ENCODE measurements at places on chromosomes 3 and 15.

GRCh38 chr3:99638167-99638948 is at the start of gene COL8A1:
Gene COL8A1, plus strand, starts transcription at chr3:99638594. Its CDS starts 152,089 bp downstream, at chr3:99790683.
- DNase-seq = no peak

DNA sequence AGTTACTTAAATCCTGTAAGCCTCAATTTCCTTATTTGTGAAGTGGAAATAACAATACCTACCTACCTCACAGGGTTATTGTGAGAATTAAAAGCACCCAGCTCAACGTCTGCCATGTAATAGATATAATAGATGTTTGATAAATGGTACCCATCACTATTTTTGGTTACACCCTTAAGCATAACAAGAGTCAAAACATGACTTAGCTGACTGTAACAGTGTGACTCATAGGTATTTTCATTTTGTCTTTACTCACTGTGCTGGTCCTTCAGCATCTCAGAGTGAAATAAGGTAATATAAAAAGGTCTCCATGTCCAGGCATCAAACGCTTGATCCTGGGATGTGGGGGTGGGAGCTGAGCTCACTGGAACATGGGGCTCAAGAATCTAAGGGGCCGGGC is 3.1 kb downstream of the CPLX3 start:
- no peak for DNase-seq

DNA sequence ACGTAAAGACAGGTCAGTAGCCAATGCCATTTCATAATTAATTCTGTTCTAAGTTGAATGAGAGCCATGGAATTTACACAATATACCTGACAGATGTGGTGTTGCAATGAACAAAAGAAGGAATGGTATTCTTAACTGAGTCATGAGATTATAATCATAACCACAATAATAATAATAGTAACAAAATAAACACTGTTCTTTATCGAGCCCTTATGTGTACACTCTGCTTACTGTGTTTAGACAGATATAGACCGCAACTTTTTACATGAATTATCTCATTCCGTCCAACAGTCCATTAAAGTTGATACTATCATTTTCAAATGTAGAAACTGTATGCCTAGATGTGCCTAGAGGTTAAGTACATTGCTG is 28.2 kb upstream of the SCAANT1 start:
- no peak for DNase-seq

DNA sequence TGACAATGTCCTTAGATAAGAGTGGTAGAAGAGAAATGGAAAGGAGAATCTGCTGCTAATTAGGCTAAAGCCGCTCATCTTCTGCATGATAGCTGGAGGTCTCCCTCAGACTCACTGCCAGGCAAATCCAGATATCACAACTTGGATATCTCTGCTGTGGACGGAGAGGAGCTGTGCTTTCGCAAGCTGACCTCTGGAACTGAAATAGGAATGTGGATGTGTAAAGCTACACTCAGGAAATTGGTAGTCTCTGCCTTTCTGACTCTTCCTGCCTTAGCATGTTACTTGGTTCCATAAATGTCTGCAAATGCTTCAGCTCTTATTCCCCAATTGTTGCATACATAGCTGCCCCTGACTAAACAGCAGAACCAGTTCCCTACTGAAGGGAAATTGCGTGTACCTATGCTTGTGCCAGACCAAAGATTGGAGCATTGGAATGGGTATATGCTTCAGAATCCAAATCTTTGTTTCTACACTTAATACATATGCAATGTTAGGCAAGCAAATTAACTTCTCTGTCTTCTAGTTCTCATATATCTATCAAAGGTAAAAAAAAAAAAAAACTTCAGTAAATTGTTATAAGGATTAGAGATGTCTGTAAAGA is 74.7 kb upstream of the ROBO2 start:
- DNase-seq = no peak

- DNase-seq = no peak
Observed at GRCh38 chr15:24224161-24224560, 451.4 kb upstream of the NPAP1 start.

- no peak for DNase-seq
Observed at GRCh38 chr15:57343048-57343447, 33.3 kb upstream of the CGNL1 start.

DNA sequence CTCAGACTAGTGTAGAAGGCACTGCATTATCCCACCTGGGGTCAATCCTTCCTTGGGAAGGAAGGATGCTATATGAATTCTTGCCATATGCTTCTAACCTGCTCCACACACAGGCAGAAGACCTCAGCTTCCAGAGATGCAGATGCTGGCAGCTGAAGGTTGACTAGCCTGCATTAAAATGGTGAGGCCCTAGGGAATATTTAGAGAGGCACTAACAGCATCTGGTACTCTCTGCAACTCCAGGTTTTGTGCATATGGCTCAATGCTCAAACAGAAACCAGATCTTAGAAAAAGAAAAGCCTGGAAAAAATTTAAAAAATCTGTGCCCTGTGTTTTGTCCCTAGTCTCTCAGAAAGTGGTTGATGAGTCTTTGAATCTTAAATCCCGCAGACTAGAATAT is 56.0 kb upstream of the MYRIP start:
- DNase-seq = no peak

DNA sequence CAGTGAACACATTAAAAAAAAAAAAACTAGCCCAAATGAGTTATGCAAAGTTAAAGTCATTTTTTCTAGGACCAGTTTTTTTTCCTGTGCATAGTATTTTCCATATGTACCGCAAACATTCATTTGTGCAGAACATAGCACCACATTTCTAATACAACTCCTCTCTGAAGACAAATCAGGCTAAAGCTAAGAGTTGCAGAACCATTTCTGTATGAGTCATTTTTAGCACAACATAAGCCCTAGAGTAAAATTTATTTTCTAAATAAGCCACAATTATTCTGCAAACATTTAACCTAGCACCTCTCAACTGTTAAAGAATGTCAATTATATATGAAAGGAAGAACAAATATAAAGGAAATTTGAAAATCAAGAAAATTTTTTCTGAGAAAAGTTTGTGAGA is 375.8 kb downstream of the TIGIT start:
- no peak for DNase-seq

GRCh38 chr3:61157414-61157813 is 93.8 kb downstream of the FHIT start:
- no peak for DNase-seq

- no peak for DNase-seq
Observed at GRCh38 chr3:188421151-188421821, 267.3 kb downstream of the LPP start.

DNA sequence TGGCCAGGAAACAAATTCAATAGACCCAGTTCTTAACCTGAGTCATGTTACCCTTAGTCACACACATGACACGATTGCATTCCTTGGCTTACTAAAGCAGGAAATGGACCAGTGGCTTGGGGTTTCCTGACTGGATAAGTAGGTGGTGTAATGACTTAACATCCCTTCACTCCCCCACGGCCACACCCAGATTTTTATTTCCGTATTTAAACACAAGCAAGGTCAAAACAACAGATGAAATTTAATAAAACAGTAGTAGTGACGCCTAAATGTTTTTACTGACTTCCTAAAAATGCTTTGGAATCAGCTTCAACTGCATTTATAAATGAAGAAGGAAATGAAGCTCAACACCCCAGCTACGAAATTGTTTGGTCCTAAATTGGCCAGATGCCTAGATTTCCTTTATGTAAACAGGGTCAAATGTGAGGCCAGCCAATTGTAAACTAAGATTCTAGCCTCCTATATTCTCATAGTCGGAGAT is 324.3 kb downstream of the CHST2 start:
- DNase-seq = no peak

- no peak for DNase-seq
Observed at GRCh38 chr3:100590840-100591147, 18.6 kb upstream of the ADGRG7 start.

- no peak for DNase-seq
Observed at GRCh38 chr3:182886497-182886896, 93.2 kb downstream of the ATP11B start.

DNA sequence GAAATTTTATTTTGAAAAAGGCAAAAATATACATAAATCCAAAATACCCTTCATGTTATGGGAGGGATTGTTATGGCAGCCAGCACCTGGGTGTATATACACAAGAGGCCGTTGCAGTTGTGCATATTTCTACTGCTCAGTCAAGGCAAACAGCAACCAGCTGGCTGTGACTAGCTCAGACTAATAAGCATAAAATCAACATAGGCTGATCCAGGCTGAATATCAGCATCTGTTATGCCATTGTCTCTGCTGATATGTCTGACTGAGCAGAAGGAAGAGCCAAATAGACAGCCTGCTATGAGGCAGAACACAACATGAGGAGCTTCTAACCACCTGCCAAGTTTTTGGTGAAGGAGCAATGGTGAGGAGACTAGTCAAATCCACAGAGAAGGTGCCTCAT is 457.5 kb upstream of the ALCAM start:
- no peak for DNase-seq

DNA sequence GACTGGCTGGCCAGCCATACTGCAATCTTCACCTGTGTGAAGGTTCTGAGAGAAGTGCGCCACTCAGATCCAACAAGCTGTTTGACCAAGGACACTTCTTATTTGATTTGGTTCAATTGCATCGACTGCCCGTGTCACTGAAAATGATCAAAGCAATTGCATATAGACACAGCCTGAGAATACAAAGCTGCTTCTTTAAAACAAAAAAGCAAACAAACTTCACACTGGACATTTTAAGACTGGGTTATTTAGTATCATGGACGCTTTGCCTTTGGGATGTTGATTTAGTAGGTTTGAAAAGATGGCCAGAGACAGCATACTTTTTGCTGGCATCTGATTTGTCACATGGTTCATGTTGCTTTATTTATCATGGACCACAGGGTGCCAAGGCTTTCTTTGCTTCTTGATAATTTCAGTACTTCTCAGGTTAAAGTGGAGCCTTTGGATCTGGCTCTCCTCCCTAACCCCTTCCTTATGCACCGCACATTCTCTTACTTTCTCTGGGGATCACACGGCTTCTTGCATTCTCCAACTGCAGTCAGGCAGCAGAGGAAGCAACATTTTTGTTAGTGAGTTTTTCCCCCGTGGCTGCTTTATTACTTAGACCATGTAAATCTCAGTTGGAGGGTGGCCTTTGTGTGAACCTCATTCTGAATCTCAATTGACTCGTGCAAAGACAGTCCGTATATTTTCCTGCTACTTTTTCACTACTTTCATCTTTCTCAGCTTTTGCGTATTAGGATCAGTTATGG is 151.0 kb downstream of the CD47 start:
- no peak for DNase-seq

GRCh38 chr3:5165698-5166097 is 21.8 kb upstream of the EDEM1 start:
- DNase-seq = no peak

GRCh38 chr15:89652131-89652530 is 3.1 kb downstream of the KIF7 start:
- DNase-seq = no peak

DNA sequence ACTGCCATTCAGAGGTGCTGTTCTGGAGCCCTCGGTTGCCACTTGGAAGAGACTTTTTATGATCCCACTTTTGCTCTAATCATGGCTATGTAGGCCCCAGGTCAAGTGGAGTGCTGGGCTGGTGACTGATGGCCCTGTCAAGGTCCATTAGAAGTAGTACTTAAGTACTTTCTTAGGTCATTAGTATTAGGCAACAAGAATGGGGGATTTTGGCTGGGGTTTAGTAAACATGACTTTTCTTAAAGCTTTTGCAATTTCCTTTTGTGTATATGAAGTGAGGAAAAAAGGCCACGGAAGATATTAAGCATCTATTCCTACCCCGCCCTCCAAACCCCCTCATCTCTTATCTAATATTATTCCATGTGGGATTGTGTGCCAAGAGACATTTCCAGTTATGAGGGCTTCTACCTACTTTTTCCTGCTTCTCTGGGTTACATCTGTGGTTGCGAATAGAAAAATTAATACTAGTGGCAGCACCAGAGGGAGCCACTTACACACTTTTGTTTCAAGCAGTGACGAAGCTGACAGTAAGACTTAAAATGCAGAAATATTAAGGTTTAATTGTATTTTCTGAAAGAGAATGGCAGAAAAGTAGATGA is 13.9 kb downstream of the NLGN1 start:
- DNase-seq = no peak

DNA sequence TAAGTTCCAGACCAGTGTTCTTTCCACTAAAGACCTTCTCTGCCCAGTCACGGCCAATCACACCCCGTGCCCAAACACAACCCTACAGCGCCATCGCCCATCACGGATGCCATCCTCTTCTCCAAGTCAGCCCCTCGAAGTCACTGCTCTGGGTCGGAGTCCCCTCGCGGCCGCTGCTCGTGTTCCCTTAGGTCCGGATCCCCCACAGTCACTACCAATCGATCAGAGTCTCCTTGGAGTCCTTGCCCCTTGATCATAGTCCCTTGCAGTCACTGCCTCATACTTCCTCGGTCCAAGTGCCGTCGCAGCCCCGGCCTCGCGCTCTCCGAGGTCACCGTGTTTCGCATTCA is 461 bp downstream of the PCYT1A start:
- peak; percentile 48 for DNase-seq

GRCh38 chr15:73994912-73995622 is 551 bp downstream of the PML start:
- peak; percentile 62 for DNase-seq

DNA sequence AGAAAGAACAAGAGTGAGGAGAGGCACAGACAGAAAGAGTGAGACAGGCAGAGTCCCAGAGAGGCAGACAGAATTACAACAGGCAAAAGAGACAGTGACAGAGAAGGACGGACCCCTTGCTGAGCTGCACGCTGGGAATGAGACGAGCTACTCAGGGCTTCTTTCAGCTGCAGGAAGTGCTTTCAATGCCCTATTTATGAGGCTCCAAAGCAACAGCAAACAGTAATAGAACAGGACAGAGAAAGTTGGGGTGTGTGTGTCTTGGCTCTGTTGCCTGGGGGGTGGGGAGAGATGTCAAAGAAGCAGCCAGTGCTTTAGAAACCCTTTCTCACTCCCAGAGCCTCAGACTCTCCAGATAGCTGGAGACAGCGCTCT is 502 bp upstream of the TIMP4 start:
- no peak for DNase-seq

DNA sequence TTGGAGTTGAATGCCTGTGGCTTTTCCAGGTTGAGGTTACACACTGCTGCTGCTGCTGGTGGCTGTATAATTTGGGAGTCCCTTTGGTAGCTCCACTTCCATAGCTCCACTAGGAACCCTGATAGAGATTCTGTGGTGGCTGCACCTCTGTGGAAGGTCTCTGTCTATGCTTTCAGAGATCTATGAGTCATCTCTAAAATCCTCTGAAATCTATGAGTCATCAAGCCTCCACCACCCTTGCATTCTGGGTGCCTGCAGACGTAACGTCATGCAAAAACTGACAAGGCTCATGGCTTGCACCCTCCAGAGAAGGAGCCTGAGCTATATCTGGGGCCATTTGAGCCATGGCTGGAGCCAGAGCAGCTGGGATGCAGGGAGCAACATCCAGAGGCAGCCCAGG is 1037.0 kb upstream of the CFAP20DC start:
- no peak for DNase-seq

DNA sequence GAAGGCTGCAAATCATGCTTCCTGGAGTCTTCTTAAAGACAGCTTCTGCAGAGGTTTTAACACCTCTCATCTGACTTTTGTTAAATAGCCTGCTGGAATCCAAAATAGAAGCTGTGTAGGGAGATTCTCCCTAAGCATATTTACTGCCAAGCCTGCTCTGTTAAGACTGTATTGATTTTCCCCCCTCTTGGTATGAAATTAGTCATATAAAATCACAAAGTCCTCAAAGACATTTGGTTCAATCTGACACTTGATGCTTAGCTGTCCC is 94.6 kb downstream of the ITPR1 start:
- DNase-seq = no peak

Measured in right lobe of liver (tissue), 6 donors.